ENCODE measurements at places on chromosomes 6 and 20.

- DNase-seq = no peak
Observed at GRCh38 chr6:95095855-95096254, 481.5 kb upstream of the MANEA start.

DNA sequence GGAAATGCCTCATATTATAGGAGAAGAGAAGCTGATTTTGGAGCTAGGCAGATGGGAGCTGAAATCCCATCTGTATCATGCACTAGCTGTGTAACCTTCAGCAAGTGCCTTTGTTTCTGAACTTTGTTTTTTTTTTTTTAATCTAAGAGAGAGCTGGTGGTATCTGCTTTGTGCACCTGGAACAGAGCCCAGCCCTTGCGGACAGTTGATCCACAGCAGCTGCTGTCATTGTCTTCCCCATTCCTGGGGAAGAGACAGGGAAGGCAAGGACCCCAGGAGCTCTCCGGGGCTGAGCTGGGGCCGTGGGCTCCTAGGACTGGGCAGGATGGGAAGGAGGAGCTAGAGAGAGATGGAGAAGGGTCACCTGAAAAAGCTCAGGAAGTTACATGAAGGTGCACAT is 92.1 kb downstream of the SYNJ2 start:
- no peak for DNase-seq

- no peak for DNase-seq
Observed at GRCh38 chr20:10565922-10566897, 107.6 kb downstream of the JAG1 start.

DNA sequence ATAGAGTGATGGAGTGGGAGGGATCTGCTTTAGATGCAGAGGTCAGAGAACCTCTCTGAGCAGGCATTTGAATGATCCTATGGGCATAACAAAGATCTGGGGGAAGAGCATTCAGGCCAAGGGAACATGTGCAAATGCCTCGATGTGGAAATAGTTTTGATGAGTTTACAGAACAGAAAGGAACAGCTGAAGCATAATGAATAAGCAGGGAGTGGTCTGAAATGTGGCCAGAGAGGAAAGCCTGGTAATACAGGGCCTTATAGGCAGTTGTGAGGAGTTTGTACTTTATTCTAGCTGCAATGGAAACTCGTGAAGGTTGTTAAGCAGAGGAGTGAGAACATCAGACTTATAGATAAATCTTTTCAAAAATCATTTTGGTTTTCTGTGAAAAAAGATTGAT is 33.0 kb upstream of the ME1 start:
- DNase-seq = no peak

DNA sequence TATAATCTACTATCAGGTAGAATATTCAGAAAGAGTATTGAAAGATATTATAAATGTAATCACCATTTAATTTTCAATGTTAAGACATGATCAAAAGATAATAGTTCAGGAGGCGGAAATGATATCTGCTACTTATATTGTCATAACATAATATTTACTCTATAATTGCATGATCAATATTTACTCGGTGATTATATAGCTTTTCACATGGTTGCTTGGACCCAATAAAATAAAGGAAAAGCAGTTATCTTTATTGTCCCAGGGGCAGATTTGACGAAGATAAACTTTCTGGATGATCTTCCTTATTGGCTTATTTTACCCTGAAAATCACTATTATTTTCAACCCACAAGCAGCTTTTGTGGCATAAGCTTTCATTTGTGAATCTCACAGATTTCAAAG is 350.4 kb downstream of the HACE1 start:
- DNase-seq = no peak

- DNase-seq = no peak
Observed at GRCh38 chr20:22768266-22769178, 184.2 kb upstream of the FOXA2 start.

- peak; percentile 40 for DNase-seq
Observed at GRCh38 chr6:69813508-69813907, 16.7 kb upstream of the LMBRD1 start.

GRCh38 chr6:73985891-73986290 is 289.9 kb downstream of the CD109 start:
- no peak for DNase-seq

DNA sequence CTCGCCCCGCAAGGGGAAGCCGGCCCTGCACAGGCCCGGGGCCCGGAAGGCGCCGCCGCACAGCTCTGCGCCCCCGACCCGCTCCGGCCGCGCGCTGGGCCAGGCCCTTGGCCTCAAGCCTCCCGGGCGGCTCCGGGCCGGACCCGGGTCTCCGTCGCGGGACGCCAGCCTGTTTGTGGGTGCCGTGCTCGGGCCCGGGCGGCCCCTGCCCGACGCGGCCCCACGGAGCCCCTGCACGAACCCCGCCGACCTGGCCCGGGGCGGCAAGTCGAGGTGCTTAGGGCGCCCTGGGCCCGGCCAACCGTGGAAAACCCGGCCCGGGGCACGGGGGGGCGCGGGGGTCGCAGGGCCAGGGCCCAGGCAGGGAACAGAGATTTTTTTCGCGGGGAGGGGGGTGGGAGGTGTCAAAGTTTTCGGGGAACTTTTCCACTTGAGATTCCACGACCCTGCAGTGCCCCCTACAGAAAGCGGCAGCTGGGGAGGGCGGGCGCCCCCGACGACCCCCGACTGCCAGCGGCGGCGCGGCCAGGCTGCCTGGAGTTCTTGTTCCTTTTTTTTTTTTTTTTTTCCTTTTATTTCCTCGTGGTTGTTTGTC is 805 bp upstream of the STX16 start:
- peak; percentile 30 for DNase-seq

DNA sequence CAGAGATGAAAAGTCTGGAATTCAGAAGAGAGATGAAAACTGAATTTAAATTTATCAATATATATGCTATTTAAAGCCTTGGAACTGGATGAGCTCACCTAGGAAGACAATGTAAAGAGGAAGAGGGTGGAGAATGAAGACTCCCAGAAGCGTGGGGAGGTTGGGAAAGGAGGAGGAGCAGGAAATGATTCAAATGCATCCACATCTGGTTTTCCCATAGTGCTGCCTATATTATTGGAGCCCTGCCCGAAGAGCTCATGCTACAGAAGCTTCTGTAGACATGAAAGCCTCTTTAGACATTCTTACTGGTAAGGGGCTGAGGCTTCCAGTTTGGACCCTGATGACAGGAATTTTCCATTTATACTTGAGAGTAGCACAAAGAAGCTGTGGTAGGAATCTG is 19.2 kb downstream of the PDE7B start:
- no peak for DNase-seq

DNA sequence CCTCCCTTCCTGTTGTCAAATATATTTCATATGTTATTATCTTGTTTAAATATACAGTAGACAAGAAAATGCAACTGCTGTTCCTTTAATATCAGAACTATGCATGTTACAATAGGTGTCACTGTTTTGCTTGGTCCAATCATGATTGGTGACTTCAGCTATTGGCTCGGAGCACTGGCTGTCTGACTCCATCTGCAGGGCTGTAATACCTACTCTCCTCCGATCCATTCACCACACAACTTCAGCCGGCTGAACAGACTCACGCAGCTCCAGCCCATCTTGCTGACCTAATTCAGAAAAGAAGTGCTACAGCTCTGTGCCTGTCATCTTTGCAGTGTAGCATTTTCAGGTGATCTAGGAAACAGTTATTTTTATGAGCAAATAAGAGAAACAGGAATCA is at the start of gene BTBD3:
BTBD3 (plus strand) TSS at position 231 of the 400 bp plus-strand sequence. CDS start 383 bp downstream, outside the sequence.
- DNase-seq = no peak

GRCh38 chr6:15819226-15819625 is 156.4 kb upstream of the DTNBP1 start:
- DNase-seq = no peak

DNA sequence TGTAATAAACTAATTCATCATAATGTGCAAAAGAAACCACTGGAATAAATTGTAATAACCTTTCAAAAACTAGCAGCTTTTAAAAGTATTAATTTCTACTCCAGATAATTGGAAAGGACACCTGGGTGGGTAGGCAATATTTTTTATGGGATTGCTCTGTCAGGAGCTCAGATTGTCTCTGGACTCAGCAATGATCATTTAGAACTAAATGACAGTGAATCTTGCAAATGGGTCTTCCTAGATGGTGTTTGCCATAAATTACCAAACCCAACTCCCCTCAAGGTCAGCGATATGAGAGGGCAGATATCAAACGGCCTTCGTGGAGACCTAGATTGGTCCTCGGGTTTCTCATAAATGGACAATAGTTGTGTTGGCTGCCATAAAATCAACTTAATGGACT is 181.9 kb downstream of the HS3ST5 start:
- DNase-seq = no peak

DNA sequence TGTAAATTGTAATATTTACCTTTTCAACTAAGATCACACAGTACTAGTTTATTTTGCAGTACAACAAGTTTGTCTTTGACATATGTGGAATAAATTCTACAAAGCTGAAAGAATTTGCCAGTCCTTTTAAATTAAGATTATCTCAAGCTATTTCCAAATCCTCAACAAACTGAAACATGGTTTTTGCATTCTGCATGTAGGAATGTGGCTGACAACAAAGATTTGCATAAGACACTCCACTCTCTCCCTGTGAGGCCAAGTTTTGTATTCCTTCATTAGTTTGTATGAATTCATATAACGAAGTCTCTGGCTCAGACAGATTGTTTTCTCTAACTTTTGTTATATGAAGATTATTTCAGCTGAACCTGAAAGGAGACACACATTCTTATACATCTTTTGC is 124.1 kb upstream of the THEMIS start:
- no peak for DNase-seq

DNA sequence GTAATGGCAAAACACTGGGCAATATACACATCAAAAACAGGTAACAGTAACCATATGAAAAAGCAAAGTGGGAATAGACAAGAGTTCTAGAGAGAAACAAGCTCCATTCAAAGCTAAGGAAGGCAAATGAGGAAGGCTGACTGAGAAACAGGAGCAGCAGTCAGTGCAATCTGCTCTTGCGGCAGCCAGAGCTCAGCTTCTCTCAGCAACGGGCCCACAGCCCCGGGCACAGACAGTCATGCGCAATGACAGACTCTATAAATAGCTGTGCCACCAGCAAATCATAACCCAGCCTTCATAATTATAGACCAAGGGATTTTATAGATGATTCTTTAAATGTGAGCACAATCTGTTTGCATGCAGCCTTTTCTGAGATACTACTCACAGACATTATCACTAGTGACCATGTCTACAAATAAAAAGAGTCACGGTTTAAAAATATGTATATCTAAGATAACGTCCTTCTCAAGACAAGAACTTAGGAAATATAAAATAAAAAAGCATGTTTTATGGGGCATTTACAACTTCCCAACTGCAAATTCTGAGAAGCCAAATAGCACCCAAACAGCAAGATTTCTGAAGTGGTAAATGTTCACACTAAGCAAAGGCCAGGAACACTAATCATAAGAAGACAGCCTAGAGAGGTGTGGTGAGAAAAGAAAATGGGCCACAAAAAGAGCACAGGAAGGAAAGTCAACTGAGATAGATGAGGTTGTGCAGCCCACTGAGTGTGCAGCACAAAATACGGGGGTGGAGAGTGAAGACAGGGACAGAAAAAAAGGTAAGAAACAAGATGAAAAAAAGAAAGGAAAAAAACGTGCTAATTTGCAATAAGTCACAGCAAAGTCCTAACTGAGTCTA is 39.9 kb upstream of the BEND6 start:
- peak; percentile 32 for DNase-seq

DNA sequence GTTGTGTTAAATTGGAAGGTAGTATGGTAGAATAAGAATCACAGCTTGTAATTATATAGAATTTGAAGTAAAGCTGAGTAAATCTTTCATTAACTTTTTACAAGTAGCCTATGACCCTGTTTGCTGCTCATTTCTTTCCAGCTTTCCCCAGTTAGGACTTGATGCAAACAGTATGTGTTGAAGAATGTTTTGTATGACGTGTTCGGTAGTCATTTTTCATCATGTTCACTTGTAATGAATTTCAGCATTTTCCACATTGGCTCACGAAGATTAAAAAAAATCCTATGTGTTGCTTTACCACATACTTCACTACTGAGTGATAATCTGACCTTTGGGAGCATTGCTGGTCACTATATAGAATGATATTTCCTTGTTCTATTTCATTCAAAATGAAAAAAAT is 162.4 kb downstream of the CDKAL1 start:
- no peak for DNase-seq
